ENCODE measurements at places on chromosomes 7 and 10.
A peak's percentile ranks its signal among the peaks of the same experiment; 100 is the strongest.

DNA sequence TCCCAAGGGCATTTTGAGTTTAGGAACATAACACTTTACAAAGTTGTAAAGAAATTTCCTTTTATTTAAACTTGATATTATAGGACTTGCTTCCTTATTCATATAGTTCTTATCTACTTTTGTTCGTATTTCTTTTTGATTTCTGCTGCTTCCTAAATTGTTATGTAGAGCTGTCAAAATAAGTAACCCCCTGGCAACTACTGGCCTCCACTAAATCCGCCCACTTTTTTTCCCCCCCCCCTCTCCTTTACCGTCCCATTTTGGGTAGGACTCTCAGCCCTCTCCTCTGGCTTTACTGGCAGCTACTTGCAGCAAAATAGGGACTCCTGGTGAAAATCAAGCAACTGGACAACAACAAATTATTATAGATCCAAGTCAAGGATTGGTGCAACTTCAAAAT lies 1.1 kb downstream of the SP4 start:
- DNase-seq: no peak

DNA sequence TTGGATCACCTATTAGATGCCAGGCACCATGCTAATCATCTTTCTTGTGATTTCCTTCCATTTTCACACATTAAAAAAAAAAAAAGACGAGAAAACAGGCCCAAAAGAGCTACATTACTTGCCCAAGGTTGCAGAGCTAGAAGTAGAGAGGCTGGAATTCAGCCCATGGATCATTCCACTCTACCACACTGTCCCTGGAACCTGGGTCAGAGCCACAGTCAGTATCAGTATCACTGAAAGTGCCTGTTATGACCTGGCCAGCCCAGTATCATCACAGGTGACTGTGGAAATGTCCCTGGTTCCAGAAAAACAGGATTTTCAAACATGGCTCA lies 3.3 kb upstream of the FLNC start:
- DNase-seq: no peak

- no peak for DNase-seq
These were observed 5.7 kb upstream of the TAS2R40 start for GRCh38 chr7:143216151-143216550.

DNA sequence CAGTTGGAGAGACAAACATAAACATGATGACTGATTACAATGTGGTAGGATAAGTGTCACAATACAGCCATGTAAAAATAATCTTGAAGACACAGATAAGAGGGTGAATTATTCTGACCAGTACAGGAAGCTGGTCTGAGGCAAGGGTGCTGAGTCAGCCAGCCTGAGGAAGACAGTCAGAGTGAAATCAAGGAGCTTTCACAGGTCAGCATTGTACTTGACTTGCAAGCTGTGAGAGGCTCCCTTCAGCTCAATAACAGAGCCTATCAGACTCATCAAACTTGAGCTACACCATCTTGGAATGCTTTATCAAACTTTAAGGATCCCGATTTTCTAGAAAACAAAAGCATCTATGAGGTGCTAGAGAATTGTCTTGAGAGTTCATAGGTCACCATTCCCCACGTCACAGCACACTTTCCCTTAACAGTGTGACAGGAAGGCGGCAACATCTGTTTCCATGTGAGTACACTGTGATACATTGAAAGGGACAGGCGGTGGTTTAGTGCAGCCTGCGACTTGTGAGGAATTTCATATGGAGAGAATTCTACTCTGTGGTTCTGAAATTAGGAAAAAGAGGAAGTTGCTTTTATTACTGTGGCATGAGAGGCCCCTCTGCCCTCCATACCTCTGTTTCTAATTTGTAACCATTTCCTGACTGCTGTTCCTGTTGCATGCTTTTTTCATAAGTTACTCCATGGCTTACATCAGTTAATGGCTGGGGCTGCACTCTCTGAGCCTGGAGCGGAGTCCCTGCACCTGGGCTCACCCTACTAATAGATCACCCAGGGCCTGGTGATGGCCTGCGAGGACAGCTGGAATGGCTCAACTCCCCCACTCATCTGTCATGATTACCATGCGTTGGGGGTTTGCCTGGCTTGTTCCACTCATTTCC lies 417.1 kb downstream of the SUGCT start:
- DNase-seq: peak; percentile 69

- peak; percentile 88 for DNase-seq
These were observed 1.3 kb upstream of the CUEDC2 start for GRCh38 chr10:102433619-102434046.

DNA sequence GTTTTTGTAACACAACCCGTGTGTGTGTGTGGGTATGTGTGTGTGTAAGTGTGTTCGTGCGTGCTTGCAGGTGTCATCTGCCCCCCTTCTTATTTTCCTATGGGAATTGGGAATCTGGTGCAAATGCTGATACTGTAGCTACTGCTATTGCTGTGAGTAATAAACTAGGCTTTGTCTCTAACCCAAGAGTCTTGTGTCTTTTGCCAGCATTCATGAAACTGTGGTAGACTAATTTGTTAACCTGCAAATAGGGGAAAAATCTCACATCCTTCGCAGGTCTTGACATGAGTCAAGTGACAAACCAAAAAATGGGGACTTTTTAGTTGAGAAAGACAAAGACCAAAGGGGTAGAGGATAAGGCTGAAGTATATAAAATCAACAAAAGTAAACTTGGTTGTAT lies 57.9 kb upstream of the FAM133B start:
- no peak for DNase-seq

- DNase-seq: peak; percentile 84
These were observed 21.7 kb downstream of the PLAU start for GRCh38 chr10:73932620-73933112.

DNA sequence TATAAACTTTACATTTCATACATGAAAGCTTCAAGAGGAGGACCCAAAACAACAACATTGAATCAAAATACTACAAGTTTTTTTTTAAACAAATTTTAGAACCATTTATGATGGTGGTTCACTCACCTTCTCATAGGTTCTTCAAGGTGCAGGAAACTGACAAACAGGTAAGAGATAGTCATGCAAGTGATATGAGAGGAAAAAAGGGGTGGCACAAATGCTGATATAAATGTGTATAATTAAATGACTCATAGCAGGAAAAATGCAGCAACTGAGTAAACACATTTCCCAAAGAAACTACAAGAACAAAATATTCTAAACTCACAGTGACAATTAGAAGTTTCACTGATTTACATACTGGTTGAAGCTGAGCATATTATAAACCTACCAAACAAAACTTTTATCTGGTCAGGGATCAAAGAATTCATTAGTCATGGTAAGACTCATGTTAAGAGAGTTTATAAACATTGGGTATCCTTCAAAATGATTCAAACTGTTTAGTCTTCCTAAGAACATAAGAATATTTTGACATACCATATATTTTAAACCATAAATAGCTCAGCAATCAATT lies 14.1 kb downstream of the ZWINT start:
- DNase-seq: no peak

DNA sequence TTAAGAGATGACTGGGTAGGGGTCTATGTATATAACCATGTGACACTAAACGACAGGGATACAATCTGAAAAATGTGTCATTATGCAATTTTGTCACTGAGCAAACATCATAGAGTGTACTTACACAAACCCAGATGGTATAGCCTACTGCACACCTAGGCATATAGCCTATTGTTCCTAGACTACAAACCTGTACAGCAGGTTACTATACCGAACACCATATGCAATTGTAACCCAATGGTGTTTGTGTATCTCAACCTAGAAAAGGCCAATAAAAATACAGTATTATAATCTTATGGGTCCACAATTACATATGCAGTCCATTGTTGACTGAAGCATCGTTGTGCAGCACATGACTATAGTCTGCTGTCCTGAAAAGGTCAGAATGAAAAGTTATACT lies 22.9 kb downstream of the STRIP2 start:
- no peak for DNase-seq

- DNase-seq: no peak
These were observed 501.5 kb downstream of the ARL4A start for GRCh38 chr7:13188922-13189321.

DNA sequence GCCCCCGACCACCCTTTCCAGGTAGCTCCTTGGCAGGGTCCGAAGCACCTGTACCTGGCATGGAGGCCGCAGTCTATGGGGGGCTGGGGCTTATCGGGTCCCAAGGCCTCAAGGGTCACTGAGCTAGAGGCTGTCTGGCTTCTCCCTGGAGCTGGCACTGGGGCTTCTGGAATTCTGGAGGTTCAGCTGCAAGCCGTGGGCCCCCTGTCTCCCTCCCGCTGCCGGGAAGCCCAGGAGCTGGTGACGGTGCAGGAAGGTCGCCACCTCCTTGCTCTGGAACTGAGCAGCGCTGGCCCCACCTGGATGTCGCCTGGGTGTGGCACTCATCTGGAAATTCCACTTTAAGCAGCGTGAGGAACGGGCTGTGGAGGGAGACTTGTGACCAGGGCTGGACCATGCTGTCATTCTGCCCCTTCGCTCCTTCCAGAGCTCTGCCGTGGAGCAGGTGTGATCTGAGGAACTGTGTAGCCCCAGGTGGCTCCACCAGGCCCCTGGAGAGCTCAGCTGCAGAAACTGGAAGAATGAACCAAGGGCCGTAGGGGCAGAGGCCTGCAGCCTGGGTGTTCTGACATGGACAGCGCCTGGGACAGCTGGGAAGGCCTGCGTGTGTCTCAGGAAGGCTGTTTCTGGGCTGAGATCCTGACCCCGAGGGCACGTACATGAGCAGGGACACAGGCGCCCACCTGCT lies 129.7 kb upstream of the PPP2R2D start:
- DNase-seq: no peak

- no peak for DNase-seq
These were observed 89.5 kb upstream of the FAM3C start for GRCh38 chr7:121485467-121486243.

DNA sequence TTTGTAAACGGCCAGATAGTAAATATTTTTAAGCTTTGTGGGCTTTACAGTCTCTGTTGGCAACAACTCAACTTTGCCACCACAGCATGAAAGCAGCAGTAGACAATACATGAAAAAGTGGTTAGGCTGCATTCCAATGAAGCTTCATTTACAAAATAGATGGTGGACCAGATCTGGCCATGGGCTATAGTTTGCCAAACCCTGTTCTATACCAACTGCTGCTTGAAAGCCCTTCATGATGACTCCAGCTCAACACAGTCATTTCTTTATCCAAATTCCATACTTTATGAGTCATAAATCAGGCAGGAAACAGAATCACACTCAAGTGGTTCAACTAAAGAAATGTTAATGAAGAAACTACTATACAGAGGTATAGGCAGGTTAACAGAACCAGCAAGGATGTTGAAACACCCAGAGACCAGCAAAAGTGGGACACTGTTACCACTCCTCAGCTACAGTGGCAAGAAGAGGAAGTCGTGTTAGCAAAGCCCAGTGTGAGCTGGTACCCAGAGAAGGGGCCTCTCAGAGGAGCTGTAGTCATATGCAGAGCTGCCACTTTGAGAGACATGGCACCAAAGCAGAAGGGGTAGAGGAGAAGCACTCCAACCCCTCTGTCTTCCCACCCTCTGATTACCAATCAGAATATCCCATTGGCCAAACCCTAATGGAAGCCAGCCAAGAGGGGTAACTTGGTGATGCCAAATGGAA lies 72.5 kb downstream of the PRLHR start:
- no peak for DNase-seq

DNA sequence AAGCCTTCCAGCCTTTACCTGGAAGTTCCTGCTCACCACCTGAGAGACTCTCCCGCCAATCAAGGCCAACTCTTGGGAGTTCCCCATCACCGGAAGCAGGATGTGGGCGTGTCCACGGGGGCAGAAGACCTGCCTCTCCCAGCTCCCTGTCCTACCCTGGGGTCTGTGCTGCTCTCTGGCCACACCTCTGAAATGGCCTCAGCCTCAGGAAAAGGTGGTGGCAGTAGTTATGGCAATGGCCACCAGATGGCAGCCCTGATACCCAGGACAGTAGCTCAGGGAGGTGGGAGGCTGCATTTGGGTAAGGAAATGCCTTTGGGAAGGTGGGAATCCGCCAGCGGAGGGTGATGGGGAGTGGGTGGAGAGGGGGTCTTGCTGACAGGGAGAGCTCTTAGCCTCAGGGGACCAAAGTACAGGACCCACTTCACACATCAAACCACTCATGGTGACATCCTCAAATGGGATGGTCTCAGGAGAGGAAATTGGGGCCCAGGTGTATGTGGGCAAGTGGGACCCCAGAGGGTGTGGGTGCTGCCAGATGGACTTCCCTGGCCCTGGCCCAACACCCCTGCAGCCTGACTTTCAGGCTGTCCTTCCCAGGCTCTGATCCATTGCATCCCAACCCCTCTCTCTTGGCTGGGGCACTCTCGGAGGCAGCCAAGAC lies 33.9 kb downstream of the KAZALD1 start:
- peak; percentile 48 for DNase-seq

GRCh38 chr10:69332278-69333010 lies 54.1 kb downstream of the HK1 start:
- DNase-seq: no peak

DNA sequence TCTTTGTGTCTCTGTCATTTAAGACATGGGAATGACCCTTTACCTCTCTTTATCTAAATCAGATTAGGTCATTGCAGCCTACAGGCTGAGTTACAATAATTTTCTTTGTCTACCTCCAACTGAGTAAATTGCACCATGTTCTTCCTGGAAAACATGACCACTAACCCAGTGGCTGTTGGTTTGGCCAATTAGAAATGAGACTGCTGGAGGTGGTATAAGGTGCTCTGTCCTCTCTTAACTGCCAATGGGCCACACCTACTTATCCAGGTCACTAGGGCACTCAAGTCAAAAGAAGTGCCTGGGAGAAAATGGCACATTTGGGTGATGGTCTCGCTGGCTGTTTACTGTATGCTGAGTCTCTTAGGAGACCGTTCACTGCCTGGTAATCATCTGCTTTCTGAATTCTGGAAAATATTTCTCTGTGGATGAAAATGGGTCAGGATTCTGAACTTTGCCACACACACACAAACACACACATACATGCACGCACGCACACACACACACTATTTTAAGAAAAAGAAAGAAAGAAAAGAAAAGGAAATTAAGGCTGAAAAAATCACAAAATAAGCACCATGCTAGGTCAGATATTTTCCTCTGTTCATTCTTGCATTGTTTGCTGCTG lies 16.4 kb downstream of the STAMBPL1 start:
- DNase-seq: no peak

GRCh38 chr10:64537928-64538327 lies 1016.7 kb downstream of the REEP3 start:
- no peak for DNase-seq

GRCh38 chr7:93029056-93029455 lies 88.7 kb downstream of the SAMD9 start:
- no peak for DNase-seq

GRCh38 chr10:103058034-103058433 lies 135.0 kb downstream of the NT5C2 start:
- no peak for DNase-seq

DNA sequence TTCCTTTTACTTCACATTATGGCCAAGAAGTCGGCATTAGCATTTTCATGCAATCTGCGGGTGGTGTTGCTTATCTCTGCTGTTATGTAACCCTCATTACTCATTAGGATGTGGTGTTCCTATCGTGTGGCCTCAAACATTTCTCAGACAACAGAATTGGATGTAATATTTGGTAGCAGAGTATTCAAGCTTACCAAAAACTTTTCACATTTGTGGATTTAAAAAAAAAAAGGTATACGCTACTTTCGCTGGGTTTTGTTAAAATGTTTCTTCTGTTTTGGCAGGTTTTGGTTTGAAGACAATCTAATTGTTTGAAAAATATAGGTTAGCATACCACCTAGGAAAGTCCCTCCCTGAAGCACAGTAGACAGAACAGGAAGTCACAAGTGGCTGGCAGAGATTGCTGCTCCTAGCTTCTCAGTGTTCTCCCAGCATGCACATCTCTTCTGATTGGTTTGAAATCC lies 128.8 kb downstream of the GATA3 start:
- peak; percentile 92 for DNase-seq

- DNase-seq: no peak
These were observed 97.1 kb downstream of the JCAD start for GRCh38 chr10:29962166-29962850.
